KG1 (cell line): ENCODE measurements at places on chromosomes 13 and 19.

- no peak for DNase-seq
Observed at GRCh38 chr19:2503521-2504109, 27.7 kb downstream of the GADD45B start.

DNA sequence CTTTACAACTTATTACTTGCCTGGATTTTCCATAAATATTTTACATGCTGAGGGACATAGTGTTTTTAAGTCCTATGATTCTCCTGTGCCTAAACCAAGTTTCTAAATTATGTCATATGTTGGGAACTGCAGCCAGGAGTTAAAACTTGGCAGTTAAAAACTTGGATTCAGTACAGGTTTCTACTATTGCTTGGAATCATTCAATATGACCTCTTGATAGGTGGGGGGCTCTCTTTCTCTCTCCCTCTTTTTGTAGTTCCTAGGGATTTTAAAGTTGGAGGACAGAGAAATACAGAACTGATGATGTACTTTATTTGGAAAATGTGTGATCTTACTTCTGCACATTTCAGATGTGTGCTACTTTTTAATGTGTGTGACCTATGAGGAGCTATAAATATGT is 4.7 kb downstream of the CSNK1A1L start:
- no peak for DNase-seq

DNA sequence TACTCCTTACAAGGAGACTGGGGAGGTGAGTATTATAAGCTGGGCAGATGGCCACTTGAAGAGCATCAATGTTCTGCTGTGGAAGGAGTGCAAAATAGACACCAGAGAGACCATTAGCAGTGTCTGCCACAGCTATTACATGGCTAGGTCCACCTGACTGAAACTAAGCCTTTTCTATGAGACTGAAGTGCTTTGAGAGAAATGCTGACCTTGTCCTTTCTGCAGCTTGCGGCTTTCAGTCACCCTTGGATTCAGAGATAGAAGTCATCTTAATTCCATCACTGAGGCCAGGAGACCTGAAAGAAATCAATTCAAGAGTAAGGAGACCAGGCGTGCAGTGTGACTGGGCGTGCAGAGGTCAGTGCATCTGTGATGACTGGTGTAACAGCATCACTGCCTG is 1.3 kb upstream of the ZFP28 start:
- DNase-seq, result no peak

- peak; percentile 12 for DNase-seq
Observed at GRCh38 chr19:56076498-56076897, 44.6 kb downstream of the ZNF787 start.

DNA sequence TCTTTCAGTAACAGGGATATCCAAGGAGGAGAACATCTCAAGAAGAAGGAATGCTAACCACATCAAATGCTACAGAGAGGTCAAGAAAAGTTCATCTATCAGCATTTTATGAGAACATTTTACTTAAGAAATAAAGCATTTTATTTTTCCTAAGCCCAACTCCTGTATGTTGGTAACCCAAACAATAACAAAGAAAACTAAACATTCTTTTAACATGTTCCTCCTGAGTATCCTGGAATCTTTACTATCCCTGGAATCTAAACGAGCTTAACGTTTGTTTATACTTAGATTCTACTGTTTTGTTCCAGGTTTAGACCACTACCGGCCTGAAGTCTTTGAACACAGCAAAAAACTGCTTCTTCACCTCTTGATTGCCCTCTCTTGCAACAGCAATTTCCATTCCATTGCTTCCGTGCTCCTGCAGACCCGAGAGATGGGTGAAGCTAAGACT is 89.7 kb downstream of the ZAR1L start:
- DNase-seq, result no peak

DNA sequence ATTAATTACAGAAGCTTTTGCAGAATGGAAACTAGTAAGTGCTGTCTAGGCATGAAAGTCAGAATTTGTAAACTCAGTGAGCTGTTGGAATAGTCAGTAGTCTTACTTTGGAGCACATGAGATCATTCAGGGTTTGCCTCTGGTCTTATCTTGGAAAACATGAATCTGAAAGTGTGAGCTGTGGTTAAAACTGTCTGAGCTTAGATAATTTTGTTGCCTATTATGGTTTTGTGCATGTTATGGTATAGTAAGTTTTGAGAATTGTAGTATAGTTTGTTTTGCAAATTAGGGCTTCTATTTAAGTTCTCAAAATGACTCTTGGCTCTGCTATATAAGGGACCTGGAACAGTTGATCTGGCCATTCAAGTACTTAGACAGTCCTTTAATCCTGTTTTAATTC is 53.7 kb upstream of the TRPC4 start:
- DNase-seq, result no peak

- no peak for DNase-seq
Observed at GRCh38 chr19:13984186-13984585, 21.9 kb downstream of the RFX1 start.

GRCh38 chr19:18617562-18617961 is 4.9 kb downstream of the TMEM59L start:
- DNase-seq, result no peak
